Placental epithelial cell (primary cell): ENCODE measurements at places on chromosomes 16 and 17. TPM values are rescaled to one million over a fixed set of nuclear protein-coding genes. Genes with fewer than 3 reads are reported as not detected.

The TAC4 gene
- not detected in 2 replicates for total RNA-seq

The CREBBP gene
- 21.4 and 41.2 TPM in 2 replicates for total RNA-seq

The KRTAP4-5 gene
- not detected in 2 replicates for total RNA-seq

The RAMP2 gene
- total RNA-seq, result 0.79 TPM in 1 of 2 replicates, not detected in the other
